ENCODE measurements at places on chromosomes 2 and 18.

DNA sequence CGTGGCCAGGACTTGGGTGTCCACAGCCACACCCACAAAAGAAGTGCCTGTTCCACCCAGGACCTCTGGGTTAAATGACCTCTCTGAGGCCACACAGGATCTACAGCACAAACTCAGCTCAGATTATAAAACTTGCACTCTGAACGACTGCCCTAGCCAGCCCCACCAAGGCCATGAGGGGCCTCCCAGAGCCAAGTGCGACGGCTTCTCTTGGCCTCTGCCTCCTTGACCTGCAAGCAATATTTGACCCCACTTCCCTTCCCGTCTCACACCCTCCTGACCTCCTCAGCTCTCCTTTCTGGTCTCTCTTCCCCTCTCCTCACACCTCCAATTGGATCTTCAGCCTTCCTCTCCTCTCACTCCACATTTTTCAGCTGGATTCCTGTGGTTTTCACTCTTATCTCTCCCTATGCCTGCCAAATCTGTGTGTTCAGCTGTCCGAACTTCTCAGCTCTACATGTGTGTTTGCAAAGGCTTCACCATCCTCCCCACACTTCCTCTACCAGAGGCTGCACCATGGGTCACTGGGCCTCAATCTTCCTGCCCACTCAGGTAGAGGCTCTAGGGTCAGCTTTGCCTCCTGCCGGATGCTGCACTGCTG lies 25.3 kb upstream of the STEAP3 start:
- no peak for DNase-seq

DNA sequence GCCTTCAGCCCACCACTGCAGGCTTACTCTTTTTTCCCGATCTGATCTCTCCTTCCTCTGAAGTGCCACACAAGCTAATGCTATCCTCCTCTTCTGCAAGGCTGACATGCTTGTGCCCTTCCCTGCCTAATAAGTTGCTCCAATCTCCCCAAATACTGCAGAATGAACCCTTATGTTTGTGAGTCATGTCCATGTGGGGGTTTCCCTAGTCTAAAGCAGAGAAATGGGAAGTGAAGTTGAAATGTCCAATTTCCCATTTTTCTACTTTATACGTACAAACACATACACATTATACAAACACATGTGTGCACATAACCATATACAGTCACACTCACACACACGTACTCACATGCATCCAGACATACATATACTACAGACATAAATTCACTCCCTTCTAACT lies 288.1 kb upstream of the CELF4 start:
- no peak for DNase-seq

DNA sequence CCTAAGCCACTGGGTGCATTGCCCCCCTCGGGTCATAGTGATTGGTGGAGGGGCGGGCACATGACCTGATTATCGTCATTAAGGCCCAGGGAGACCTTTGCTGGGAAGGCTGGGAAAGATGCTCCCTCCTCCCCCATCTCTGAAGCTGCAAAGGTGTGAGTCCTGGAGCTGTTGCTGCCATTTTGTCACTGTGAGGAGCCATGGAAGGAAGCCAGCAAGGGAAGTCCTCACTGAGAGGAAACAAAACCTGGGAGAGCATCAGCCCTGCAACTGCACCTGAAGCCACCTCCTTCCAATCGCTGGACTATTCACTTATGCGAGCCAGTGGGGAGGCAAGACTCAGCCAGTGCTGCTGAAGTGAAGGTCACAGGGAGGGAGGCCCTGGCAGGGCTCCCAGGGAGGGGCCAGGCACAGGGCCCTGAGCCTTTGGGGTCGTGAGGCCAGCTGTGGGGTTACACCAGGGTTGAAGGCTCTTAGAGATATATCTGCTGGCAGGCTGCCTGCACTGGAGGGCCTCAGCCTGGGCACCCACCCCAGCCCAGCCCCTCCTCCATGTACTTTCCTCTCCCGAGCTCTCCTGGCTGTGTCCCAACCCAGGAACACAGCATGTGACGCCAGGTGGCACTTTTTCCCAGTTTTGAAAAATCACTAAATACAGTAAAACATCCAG lies 10.7 kb upstream of the FAHD2A start:
- no peak for DNase-seq

GRCh38 chr18:12431561-12431960 lies 23.8 kb downstream of the PRELID3A start:
- no peak for DNase-seq

GRCh38 chr2:121233486-121234110 lies 51.4 kb downstream of the TFCP2L1 start:
- no peak for DNase-seq

- DNase-seq, result peak; percentile 59
Measured at GRCh38 chr2:195658541-195658890, 1.5 kb downstream of the SLC39A10 start.

DNA sequence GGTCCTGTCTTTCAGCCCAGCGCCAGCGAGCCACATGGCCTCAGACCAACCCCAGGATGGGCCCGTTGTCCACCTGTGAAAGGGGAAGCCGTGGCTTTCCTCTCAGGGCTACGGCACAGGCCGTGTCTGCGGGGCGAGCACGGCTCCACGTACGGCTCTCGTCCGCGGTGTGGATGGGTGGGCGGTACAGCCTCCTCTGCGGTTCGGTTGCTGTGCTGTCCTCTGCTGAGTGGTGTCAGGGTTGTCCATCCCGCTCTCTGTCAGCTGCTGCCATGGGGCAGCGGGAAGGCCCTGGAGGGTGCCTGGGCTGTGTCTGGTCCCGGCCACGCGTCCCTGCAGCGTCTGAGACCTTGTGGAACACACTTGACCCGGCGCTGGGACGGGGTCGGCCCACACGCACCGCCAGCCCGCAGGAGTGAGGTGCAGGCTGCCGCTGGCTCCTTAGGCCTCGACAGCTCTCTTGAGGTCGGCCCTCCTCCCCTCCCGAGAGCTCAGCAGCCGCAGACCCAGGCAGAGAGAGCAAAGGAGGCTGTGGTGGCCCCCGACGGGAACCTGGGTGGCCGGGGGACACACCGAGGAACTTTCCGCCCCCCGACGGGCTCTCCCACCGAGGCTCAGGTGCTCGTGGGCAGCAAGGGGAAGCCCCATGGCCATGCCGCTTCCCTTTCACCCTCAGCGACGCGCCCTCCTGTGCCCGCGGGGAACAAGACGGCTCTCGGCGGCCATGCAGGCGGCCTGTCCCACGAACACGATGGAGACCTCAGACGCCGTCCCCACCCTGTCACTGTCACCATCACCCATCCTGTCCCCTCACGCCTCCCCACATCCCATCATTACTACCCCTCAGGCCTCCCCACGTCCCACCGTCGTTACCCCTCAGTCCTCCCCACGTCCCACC lies 128.7 kb downstream of the NFATC1 start:
- DNase-seq, result peak; percentile 52

GRCh38 chr2:11532416-11533055 lies 1.3 kb upstream of the GREB1 start:
- DNase-seq, result no peak

- DNase-seq, result no peak
Measured at GRCh38 chr2:25257931-25258846, 83.5 kb downstream of the DNMT3A start.

DNA sequence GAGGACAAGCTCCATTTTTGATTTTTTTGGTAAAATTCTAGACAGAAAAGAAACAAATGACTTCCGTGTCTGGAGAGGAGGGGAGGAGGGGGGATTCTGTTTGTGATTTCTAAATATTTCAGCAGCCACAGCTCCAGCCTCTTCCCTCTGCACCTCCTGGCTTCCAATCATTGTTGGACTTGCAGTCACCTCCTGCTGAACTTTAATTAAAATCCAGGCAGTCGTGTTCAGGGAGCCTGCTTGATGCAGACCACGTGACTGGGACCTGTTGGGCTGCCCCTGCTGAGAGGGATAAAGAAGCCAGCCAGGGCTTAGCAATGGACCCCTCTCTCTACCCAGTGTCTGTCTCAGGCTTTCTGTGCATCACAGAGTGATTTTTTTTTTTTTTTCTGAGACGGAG lies 115.1 kb downstream of the SH3BP4 start:
- no peak for DNase-seq

- no peak for DNase-seq
Measured at GRCh38 chr2:40820319-40820718, 368.4 kb upstream of the SLC8A1 start.

GRCh38 chr18:54209471-54210180 lies 14.8 kb downstream of the MBD2 start:
- no peak for DNase-seq

DNA sequence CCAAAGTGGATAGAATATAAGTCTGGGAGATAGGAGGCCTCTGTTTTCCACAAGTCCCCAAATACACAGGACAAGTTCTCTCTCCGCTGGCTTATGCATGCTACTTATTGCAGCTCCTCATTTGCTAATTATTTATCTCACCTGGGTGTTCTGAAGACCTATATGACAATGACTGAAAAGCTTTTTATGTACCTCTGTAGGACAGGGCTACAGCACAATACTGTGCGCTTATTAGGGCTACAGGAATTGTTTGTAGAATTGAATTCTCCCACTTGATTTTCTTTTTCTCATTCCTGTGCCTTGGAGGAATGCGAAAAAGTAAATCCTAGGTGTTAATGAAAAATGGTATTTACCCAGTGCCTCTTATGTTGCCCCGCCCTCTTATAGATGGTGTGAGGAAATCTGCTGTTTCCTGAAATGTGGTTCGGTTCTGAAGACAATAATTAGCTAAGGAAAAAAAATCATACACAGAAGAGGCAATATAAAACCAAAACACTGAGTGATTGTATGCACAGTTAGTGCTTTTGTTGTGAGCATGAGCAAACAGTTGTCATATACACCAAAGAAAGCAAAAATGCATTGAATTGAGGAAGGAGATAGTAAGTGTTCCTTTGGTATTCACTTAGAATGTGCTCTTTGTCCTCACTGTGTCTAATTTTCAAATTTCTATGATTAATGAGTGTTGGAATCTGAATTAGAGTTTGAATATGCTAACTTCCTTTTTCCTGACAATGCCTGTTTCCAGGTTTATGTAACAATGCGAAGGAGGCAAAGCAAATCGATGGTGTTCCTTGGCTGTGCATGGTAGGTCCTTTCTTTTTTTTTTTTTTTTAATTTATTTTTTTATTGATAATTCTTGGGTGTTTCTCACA lies 78.7 kb upstream of the PNPT1 start:
- no peak for DNase-seq

GRCh38 chr2:63571291-63571690 lies 17.0 kb downstream of the WDPCP start:
- DNase-seq, result no peak

GRCh38 chr2:189444322-189444721 lies 3.0 kb downstream of the WDR75 start:
- DNase-seq, result no peak

DNA sequence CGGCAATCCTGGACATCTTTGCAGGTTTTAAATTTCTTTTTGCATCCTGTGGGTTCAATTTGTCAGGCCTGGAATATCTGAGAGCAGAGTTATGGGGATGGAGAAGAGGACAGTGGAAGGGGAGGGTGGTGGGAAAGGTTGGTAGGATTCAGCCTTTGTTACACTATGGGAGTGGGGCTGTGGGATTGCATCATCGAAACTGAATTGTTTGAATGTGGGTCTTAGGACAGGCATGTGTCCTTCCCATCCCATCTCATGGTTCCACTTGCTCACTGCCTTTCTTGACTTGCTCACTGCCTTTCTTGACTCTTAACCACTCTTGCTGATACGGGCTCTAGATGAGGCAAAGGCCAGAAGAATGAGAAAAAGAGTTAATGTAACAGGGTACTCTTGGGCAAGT lies 12.9 kb downstream of the IGFBP2 start:
- no peak for DNase-seq

- no peak for DNase-seq
Measured at GRCh38 chr2:74349889-74350288, 6.7 kb upstream of the SLC4A5 start.

GRCh38 chr2:217573571-217573970 lies 429.2 kb downstream of the TNS1 start:
- DNase-seq, result no peak

DNA sequence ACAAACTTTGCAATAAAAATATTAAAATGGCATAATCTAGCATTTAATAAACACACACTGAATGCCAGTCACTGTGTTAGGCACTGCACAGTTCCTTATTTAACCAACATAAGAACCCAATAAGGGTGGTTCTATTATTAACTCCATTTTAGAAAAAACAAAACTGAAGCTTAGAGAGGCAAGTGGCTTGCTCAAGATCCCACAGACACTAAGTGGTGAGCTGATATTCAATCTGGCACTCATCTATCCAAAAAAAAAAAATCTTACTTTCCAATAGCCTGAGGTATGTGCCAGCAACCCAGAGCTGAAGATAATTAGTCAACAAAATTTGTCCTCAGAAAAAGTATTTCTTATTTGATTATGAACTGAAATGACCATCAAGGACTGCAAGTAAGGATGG lies 799 bp downstream of the CYTIP start:
- DNase-seq, result peak; percentile 44

DNA sequence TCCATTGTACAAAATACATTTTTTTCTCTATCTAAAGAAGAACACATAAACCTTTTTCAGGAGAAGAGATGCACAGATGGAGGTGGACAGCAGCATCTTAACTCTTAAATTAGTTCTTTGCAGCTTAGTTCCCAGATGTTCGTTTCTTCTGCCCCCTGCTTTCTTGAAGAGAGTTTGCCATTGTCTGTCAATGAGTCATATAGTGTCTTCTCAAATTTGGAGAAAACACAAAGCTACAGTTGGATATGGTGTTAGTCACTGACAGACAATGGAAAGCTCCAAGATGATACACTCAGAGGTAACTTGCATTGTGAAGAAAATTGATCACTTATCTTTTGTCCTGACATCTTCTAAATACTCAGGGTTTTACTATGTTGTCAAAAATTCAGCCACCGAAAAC lies 48.8 kb upstream of the TMEFF2 start:
- no peak for DNase-seq

DNA sequence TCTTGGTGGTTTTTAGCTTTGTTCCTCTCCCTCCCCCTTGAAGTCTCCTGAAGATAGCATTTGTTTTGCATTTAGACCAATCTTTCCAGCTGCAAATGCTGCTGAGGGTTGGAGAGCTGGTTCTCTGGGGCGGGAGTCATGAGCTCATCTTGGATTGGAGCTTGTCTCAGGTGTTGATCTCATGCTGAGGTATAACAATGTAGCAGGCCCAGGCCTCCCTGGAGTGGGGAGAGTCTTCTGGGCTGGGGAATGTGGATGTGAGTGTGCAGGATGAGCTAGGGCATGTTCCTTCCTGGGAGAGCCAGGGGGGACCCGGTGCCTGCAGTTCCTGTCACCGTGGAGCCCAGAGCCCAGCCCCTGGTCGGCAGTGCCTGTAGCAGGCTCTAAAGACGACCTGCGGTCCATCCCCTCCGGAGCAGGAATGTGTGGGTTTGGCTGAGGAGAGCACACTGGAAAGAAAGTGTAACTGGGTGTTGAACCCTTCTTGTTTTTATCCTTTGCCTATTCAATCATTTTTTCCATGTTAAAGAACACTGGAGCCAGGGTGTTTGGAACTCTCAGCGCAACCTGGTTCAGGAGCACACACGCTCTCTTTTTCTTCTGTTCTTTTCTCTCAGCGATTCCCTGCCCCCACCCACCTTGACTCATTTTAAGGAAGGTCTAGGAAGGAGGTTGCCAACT lies 2.7 kb downstream of the ZNF532 start:
- DNase-seq, result no peak

GRCh38 chr2:215760091-215760490 lies 253.3 kb downstream of the MREG start:
- DNase-seq, result no peak

- no peak for DNase-seq
Measured at GRCh38 chr2:176561706-176562105, 292.5 kb downstream of the MTX2 start.

- DNase-seq, result no peak
Measured at GRCh38 chr2:99819766-99820165, 322.6 kb downstream of the AFF3 start.

- no peak for DNase-seq
Measured at GRCh38 chr2:7709907-7710306, 792.7 kb downstream of the RNF144A start.
